ENCODE measurements at places on chromosomes 7 and 10.

- no peak for DNase-seq
Observed at GRCh38 chr10:22599636-22600228, 114.6 kb downstream of the PIP4K2A start.

GRCh38 chr7:22052674-22053365, 107.1 kb upstream of the CDCA7L start:
- peak; percentile 33 for DNase-seq

GRCh38 chr7:7696458-7697119, 21.8 kb downstream of the RPA3 start:
- peak; percentile 30 for DNase-seq

DNA sequence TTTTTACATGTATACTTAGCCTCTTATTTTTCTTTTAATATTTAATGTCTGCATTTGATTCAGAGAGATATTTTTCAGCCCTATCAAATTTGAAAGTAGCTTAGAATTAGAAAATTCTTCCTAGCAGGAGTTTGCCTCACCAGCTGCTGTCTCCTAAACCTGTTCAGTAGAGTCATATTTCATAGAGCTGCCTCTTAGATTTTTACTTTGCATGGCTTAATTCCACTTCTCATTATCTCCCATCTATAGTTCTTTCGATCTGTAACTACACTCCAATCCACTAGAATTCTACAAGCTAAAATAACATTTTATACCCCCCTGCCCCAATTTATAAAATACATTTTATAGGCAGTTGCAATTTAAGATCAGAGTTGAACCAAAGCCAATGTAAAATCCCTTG, 227.0 kb downstream of the ANK3 start:
- peak; percentile 19 for DNase-seq

- no peak for DNase-seq
Observed at GRCh38 chr7:91206361-91206960, 57.8 kb upstream of the FZD1 start.

GRCh38 chr10:61623161-61623560, 39.6 kb upstream of the CABCOCO1 start:
- DNase-seq: peak; percentile 71
